Right ventricle myocardium superior (tissue), 1 donor: ENCODE measurements at places on chromosomes 5 and 9.
A peak's percentile ranks its signal among the peaks of the same experiment; 100 is the strongest.

DNA sequence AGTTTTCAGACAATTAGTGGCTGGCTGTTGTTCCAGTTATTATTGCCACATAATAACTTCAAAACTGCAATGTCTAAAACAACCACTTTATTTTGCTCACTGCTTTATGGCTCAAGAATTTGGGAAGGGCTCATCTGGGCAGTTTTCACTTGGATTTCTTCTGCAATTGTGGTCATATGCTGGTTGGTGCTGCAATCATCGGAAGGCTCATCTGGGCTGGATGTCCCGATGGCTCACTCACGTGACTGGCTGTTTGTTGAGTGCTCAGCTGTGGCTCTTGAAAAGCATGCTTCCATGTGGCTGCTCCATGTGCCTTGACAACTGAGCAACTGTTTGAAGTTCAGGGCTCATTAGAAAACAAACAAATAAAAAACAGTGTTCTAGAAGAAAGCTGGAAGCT is 1032.5 kb downstream of the DTWD2 start:
- DNase-seq, result no peak

GRCh38 chr9:126794441-126794840 is 10.4 kb upstream of the ZBTB43 start:
- no peak for DNase-seq

DNA sequence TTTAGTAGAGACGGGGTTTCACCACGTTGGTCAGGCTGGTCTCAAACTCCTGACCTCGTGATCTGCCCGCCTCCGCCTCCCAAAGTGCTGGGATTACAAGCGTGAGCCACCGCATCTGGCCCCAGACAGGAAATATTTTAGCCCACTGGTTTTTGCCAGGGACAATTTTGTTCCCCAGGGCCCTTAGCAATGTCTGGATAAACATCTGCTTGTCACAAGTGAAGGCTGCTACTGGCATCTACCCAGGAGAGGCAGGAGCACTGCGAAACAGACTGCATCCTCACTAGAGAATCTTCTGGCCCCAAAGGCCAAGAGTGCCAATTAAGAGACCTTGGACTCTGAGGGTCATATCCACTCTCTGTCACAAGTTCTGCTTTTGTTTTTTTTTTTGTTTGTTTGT is 2.4 kb upstream of the TPRN start:
- no peak for DNase-seq

DNA sequence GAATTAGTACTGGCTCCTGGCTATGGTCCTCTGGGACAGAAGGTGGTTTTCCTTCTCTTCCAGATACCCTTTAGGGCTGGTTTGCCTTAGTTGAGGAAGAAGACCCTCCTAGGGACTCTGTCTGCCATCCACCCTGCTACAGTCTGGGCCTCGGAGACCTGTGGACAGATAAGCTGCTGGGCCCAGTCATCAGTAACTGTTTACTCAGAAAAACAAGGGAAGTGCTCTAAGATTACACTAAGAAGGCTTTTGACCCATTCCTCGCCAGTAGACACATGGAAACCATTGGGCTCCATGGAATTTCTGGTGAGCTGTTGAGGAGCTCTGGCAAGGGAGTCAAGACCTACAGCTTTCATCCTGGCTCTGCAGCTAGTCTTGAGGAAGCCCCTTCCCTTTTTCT is 31.2 kb downstream of the LARP1 start:
- DNase-seq, result no peak

- DNase-seq, result no peak
These were observed 72.4 kb upstream of the MPDZ start for GRCh38 chr9:13351778-13352386.

DNA sequence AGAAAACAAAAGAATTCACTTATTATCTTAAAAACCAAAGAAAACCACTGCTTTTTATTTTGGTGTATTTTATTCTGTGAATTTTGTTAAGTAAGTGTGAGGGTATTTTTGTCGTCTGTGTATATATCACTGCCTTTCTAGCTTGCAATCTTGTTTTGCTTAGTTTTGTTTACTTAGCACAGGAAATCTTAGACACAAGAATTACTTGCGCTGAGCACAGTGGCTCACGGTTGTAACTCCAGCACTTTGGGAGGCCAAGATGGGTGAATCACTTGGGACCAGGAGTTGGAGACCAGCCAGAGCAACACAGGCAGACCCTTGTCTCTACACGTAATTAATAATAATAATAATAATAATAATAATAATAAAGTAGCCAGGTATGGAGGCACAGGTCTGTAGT is 230.3 kb downstream of the PAPPA start:
- no peak for DNase-seq

GRCh38 chr9:82410866-82411265 is 422.3 kb downstream of the SPATA31D1 start:
- no peak for DNase-seq

DNA sequence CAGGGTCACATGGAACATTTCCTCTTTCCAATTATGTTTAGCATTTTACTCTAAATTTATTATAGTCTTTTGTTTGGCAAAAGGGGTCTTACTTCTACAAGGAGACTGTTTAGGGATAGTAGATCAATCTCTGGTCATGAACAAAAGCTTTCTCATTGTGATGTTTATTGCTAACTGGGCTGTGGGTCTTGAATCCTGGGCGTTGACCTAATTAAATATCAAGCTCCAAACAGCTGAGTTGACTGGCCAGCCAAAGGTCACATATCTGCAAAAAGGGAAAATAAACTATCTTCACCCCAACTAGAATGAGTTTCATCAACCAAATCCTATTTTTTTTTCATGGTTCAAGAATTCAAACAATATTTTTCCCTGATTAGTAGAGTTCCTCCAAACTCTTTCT is 245.4 kb upstream of the TUT7 start:
- DNase-seq, result no peak

- DNase-seq, result peak; percentile 67
These were observed 6.9 kb downstream of the ANXA6 start for GRCh38 chr5:151150471-151151262.

GRCh38 chr5:174617910-174618309 is 106.5 kb upstream of the MSX2 start:
- no peak for DNase-seq

DNA sequence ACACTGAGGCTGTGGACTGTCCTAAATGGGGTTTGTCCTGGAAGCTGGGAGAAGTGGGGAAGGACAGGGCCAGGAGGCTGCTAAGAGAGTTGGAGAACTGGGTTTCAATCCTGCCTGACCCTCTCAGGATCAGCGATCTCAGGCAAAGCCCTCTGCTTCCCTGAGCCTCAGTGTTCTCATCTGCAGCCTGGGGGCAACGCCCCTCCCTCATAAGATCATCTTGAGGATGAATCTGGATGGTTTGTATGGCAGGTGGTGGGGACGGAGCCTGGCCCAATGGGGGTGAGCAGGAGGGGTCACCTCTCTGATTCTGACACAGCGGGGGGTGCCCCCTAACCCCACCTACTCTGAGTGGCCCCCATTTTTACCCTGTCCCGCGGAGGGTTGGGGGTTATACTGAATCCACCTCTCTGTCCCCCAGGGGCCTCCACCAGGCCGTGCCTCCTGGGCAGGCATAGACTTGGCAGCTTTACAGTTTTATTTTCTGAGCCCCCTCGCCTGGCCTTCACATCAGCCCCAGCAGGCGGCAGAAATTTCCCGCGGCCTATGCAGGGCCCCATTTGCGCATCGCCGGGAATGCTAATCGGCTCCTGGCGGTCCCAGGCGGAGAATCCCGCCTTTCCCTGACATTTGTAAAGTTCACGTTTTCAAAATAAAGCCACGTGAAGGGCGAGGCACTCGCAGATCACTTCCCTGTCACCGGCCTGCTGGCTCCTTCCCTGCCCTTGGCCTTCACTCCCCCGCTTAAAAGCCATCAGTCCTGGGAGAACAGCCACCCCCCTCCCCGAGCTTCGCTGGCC is 17.8 kb upstream of the LAMC3 start:
- DNase-seq, result no peak

- no peak for DNase-seq
These were observed 1.6 kb downstream of the KDM4C start for GRCh38 chr9:6759185-6759977.

- no peak for DNase-seq
These were observed 11.2 kb upstream of the PPIC start for GRCh38 chr5:123047706-123048105.

GRCh38 chr9:135341612-135342169 is 137.9 kb upstream of the PPP1R26 start:
- no peak for DNase-seq

DNA sequence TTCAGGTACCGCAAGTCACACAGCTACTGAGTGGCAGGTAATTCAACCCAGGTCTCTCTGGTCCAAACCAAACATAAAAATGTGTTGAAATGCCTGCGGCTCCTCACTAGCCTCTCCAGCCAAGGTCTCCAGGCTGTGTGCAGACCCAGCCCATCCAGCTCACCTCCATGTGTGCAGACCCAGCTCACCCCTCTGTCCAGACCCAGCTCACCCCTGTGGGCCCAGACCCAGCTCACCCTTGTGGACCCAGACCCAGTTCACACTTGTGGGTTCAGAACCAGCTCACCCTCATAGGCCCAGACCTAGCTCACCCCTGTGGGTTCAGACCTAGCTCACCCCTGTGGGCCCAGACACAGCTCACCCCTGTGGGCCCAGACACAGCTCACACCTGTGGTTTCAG is 188.0 kb upstream of the ADCY2 start:
- no peak for DNase-seq

- no peak for DNase-seq
These were observed 12.0 kb upstream of the CTSL start for GRCh38 chr9:87713988-87714330.

GRCh38 chr9:25724424-25724823 is 46.2 kb upstream of the TUSC1 start:
- DNase-seq, result no peak

DNA sequence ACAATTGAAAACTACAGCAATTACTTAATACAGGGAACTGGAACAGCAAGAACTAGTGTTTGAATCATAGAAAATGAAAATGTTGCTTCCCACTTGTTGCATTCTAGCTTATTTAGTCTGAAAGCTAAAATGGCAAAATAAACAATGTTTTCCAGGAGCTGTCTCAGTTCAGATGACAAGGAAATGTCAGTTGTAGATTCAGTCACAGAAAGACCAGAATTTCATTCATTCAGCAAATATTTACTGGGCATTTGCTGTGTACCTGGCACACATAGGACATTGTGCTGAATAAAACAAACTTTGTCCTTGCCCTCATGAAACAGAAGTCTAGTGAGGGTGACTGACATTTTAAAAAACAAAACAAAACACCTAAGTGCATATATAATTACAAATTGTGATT is 41.5 kb downstream of the GCNT4 start:
- DNase-seq, result no peak

GRCh38 chr9:96478829-96479371 is 28.9 kb downstream of the HABP4 start:
- no peak for DNase-seq

DNA sequence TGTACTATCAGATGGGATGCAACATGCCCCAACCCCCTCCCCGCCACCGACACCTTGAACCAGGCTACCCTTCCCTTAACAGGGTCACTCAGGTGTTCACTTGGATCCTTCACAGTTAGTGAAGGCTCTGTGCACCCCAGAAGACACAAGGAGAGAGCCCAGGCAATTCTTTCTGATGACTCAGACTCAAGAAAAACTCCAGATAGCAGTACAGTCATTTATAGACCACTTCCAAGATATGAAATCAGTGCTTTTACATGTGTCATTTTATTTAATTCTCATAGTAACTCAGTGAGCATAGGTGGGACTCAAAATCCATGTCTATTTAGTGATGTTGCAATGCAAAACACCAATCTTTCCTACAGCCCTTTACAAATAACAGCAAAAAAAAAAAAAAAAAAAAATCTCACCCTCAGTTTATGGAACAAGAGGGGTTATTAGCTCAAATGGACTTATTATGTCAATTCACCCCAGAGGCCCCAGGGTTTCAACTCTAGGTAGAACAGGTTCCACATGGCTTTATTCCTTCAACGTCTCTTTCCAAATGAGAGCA is 71.9 kb downstream of the FOXD1 start:
- no peak for DNase-seq

GRCh38 chr9:82593501-82593900 is 469.4 kb downstream of the RASEF start:
- no peak for DNase-seq

GRCh38 chr9:97868859-97869258 is 15.8 kb downstream of the FOXE1 start:
- no peak for DNase-seq

DNA sequence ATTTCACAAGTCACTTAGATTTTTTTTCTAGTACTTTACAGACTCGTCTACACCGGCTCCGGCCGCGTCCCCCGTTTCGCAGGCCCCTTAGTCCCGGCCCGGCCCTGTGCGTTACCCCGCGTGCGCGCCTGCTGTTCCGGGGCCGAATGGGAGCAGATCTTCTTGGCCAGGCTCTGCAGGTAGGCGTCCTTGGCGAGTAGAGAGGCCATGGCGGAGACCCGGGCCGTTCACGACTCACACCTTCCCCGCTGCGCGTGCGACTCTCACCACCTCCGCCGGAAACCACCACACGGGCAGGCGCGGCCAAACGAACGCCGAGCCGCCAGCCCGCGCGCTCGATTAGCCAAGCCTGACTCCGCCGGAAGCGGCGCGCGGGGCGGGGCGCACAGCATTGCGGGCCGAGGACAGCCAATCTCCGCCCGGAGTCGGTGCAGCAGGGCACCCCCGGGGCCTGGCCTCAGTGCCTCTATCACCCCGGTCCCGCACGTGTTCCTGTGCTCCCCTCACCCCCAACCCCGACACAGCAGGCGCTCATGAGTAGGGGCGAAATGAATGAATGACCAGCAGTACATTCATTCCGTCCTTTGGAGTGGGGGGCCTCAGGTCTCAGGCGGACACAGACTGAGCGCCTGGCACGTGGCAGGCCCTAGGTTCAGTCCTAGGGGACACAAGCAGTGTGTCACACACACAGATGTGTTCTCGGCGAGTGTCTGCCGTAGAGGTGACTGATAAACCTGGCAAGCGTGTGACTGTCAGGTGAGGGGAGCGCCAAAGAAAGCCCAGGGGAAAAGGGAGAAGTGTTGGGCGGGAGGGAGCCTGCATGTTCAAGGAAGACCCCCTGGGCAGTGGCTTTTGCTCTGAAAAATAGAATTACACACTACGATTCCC is at the start of gene SURF6:
Gene SURF6 (minus strand): TSS at position 265 of the 888 bp plus-strand sequence. CDS start 56 bp downstream, at position 209.
- DNase-seq, result peak; percentile 95

- DNase-seq, result no peak
These were observed 45.2 kb downstream of the HSD17B3 start for GRCh38 chr9:96256800-96257199.

GRCh38 chr5:74640954-74641734 is 616 bp upstream of the ENC1 start:
- DNase-seq, result peak; percentile 89

- no peak for DNase-seq
These were observed 23.7 kb upstream of the SPZ1 start for GRCh38 chr5:80296121-80296520.

DNA sequence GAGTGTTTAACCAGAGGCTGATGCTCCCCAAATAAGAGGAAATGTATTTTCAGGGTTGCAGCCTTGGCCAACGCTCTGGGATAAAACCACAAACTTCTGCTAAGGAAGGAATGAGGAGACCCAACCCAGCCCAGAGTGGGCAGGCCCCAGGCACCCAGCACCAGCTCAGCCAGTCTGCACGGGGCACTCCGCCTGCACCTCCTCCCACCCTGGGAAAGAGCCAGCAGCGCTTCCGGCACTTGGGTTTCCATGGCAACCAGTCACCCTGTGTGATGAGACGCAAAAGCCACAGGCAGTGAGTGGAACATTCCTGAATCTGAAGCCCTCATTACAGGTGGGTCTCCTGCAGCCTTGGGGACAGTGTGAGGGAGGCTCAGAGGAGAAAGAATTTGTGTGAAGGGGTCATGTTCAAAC is 85.2 kb upstream of the ZBTB43 start:
- peak; percentile 87 for DNase-seq

- DNase-seq, result no peak
These were observed 2.5 kb downstream of the CXXC5 start for GRCh38 chr5:139650689-139651042.

- no peak for DNase-seq
These were observed 119.6 kb upstream of the NFIB start for GRCh38 chr9:14433351-14434157.

GRCh38 chr9:17134396-17135294 is at the start of gene CNTLN:
Gene CNTLN, plus strand, starts transcription at chr9:17135040. Its CDS starts 26 bp downstream, at chr9:17135066.
- DNase-seq, result peak; percentile 98
